ENCODE measurements at places on chromosomes 6 and 20.

DNA sequence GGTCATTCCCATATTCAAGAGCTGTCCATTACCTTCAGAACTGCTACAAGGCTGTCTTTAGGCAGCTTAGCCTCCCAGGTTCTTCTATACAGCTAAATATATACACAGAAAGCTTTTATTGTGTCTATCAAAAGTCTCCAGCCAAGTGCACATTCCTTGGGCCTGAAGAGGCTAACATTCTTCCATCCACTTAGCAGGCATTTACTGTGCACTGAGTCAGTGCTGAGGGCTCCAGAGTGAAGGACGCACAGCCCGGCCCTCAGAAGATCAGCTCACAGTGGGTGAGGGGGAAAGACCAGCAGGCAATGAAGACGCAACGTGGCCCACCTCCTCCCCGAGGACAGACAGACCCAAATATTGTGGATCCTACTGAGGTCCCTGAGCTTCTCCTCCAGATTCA is 569.9 kb downstream of the CDH26 start:
- DNase-seq = no peak

DNA sequence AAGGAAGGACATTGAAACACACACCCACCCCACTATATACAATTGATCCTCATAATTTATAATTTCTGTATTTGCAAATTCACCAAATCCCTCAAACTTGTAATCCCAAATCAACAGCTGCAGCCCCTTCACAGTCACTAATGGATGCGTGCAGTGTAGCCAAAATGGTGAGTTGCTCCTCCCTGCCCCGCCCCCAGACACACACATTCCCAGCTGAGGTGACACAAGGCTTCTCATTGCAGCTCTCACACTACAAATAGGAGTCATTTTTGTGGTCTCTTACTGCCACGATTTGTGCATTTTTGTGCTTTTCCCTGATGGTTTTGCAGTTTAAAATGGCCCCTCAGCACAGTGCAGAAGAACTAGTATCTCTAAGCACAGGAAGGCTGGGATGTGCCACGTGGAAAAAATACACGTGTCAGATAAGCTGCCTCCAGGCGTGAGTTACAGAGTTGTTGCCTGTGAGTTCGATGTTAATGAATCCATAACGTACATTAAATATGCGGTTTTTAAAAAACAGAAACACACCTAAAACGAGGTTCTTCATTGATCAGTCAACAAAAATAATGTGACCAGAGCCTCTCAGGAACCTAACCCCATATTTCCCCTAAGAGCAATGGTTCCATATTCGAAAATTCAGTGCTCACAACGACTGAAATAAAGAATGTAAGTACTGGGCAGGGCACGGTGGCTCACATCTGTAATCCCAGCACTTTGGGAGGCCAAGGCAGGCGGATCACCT is 8.2 kb downstream of the ATP9A start:
- no peak for DNase-seq

- no peak for DNase-seq
Observed at GRCh38 chr20:48734104-48734749, 93.6 kb downstream of the PREX1 start.

DNA sequence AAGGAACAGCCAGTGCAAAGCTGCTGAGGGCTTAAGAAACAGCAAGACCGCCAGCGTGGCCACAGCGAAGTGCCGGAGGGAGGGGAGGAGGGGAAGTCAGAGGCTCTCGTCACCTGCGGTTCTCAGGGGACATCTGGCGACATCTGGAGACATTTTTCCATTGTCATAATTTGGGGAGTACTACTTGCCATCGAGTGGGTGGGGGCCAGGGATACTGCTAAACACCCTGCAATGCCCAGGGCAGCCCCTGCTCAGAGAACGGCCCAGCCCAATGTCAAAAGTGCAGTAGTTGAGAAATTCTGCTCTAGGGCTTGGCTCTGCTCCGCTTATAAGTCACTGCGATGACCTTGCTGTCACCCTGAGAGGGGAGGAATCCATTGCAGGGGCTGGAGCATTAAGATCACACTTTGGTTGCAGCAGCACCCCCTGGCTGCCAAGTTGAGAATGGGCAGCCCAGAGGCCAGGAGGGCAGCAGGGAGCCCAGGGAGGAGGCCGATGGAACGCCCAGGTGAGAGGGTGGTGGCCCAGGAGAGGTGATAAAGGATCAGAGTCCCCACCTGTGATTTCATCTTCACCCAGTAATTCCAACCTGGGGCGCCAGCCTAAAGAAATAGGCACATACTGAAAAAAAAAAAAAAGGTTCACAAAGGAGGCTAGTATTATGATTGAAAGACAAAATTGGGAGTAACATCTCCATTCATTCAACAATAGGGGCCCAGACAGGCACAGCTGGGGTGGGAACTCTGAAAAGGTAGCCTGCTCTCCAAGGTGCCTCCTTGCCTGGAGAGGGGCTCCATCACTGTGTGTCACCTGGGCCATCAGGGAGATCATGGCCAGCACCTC is 218.2 kb downstream of the BMP7 start:
- DNase-seq = no peak
